Stimulated activated CD4-positive, alpha-beta T cell treated with anti-CD3 and anti-CD28 coated beads, Interleukin-1b, Interleukin-23, amount 100 ng/mL, for 1 hour (primary cell): ENCODE measurements at places on chromosomes 6 and 20.

DNA sequence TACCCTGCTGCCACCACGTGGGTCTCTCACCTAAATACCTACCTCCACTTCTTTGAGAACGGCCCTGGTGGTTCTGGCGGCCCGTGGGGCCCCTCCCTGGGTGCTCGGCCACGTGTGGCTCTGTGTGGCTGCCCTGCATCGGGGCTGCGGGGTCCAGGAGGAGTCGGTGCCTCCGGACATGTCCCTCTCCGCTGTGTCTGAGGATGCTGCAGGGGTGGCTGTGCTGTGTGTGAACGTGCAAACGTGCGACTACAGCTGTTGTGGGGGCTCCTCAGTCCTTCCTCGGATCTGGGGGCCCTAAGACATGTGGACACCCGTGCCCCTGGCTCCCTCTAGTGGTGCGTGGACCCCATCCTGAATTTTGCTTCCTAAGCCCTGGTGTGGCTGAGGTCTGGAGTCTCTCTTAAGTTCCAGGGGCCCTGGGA, 691.8 kb downstream of the QKI start:
- no peak for DNase-seq

- no peak for DNase-seq
These were observed 74.1 kb downstream of the HFE start for GRCh38 chr6:26161322-26161721.

DNA sequence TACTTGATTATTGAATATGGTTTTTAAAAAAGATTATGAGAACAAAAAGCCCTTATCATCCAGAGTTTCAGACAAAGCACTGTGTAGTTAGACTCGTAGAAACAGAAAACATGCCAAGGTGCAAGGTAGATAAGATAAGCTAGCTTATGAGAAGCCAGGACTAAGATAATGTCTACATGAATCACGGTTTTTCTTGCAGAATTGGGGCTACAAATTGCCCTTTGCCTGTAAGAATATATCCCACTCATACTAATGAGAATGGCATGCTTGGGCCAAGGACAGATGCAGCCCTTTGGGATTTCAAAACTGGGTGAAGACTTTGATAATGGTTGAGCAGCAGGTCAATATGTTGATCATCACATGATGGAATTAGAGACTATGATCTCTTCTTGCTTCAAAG, 165.3 kb upstream of the PREP start:
- no peak for DNase-seq

DNA sequence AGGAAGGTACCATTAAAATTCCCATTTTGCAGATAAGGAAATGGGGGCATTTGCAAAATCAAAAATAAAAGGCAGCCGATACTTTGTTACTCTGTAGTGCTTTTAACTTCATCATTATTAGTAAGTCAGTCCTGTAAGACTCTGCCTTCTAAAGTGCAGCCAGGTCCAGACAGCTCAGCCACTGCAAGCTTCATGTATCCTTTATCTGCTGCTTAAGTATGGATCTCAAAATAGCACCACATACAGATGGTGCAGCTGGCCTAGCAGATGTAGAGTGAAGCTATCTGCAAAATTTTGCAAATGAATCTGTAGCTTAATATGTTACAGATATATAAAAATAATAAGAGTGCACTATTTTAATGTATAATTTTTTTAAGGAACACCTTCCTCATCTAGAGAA, 53.4 kb downstream of the NUS1 start:
- no peak for DNase-seq

DNA sequence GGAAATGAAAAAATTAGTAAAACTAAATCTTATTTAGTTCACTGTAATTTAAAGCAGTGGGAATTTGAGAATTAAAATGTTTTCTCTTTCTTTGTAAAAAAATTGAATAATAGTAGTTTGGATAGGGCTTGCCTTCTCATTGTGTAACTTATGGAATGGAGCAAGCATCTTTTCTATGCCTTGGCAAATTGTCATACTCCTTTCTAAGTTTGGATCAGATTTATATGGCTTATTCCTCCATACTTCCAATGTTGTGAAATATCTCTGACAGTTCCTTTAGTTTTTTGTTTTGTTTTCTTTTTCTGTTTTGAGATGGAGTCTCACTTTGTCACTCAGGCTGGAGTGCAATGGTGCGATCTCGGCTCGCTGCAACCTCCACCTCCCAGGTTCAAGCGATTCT, 176.4 kb downstream of the SAMD5 start:
- DNase-seq: no peak

GRCh38 chr20:62425281-62426058, 1.9 kb downstream of the RBBP8NL start:
- no peak for DNase-seq

- no peak for DNase-seq
These were observed 187.8 kb upstream of the JAG1 start for GRCh38 chr20:10861619-10862018.

DNA sequence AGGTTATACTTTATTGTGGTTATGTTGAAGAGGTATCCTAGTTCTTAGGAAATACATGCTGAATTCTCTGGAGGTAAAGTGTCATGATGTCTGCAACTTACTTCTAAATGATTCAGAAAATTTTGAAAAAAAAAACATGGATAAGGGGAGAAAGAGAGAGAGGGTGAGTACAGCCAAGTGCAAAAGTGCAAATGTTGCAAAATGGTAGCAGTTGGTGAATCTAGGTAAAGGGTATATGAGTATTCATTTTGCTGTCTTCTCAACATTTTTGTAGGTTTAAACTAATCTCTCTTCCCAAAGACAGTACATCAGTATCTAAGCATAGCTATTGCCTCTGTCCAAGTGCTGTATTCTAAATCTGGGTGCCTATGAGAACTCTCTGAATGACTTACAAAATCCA, 579.4 kb upstream of the CHD6 start:
- no peak for DNase-seq

GRCh38 chr6:50962213-50962759, 143.6 kb downstream of the TFAP2B start:
- no peak for DNase-seq

DNA sequence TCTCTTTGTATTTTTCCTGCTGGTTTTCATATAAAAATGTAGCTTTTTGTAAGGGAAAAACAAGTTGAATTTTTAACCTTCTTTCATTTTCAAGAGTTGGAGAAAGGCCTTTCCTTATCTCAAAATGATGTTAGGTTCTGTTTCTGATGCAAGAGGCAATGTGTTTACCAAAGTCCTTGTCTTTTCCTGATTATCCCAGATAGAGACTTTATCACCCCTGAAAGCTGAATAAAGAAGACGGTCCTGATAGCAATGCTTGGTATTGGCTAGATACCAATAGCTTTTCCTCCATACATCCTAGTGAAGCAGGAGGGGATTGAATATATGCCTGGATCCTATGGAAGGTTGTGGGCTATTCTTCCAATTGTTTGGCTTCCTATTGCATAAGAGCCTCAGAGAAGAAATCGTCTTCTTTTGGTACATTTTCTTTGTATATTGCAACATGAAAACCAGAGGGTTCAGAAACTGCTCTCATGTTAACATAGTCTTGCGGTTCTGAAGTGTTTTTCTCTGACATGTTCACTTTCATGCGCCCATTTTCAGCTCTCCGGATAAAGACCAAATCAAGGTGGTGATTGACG, 5.5 kb downstream of the PNLDC1 start:
- no peak for DNase-seq

- DNase-seq: no peak
These were observed 171.5 kb downstream of the CDKAL1 start for GRCh38 chr6:20705741-20706140.

DNA sequence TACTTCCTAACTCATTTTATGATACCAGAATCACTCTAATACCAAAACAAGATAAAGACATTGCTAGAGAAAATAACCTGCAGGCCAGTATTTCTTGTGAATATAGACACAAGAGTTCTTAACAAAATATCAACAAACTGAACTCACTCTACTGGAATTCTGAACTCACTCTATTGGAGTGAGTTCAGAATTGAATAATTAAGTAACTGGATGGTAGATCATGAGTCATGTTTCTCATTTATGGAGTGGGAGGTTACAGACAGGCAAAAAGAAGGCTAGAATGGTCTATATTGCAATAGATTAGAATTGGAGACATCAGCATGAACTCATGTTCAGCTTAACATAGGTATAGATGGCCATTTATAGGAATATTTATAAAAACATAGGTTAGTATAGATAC, 26.6 kb upstream of the C6orf58 start:
- no peak for DNase-seq

DNA sequence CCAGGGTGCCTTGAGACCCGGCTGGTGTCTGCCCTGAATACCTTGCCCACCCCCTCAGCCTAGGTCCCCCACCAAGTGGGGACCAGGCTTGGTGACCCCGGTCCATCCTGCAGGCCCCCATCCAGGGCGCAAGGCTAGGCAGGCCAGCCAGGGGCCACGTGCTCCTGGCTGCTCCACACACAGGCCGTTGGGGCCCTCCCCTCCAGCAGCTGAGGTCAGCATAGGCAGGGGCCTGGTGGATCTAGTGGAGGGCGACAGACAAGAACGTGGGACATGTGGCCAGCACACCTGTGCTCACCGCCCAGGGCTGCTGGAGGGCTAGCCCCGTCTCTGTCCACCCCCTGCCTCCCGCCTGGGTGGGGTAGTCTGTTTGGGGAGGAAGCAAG, 7.5 kb upstream of the HRH3 start:
- no peak for DNase-seq

- no peak for DNase-seq
These were observed 408.4 kb downstream of the MAFB start for GRCh38 chr20:40280616-40281015.

- DNase-seq: no peak
These were observed 23.5 kb downstream of the MAPK14 start for GRCh38 chr6:36050947-36051710.

DNA sequence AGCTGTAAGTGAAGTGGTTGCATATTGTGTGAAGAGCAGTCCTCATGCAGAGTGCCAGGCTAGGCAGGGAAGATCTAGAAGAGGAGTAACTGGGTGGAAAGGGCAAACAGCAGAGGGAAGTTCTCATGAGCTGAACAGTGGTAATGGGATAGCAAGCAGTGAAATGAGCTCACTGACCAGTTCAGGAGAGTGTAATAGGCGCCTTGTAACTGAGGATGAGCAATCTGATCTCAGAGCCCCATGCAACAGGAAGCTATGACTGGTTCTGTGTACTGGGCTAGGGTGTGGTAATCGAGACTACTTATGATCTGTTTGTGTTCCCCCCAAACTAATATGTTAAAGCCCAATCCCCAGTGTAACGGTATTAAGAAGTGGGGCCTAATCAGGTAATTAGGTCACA, 98.6 kb downstream of the RFX6 start:
- no peak for DNase-seq

GRCh38 chr20:64049060-64049877, at the start of gene SOX18:
Gene SOX18 (minus strand): TSS chr20:64049639. CDS start chr20:64049516, 123 bp downstream.
- DNase-seq: no peak

DNA sequence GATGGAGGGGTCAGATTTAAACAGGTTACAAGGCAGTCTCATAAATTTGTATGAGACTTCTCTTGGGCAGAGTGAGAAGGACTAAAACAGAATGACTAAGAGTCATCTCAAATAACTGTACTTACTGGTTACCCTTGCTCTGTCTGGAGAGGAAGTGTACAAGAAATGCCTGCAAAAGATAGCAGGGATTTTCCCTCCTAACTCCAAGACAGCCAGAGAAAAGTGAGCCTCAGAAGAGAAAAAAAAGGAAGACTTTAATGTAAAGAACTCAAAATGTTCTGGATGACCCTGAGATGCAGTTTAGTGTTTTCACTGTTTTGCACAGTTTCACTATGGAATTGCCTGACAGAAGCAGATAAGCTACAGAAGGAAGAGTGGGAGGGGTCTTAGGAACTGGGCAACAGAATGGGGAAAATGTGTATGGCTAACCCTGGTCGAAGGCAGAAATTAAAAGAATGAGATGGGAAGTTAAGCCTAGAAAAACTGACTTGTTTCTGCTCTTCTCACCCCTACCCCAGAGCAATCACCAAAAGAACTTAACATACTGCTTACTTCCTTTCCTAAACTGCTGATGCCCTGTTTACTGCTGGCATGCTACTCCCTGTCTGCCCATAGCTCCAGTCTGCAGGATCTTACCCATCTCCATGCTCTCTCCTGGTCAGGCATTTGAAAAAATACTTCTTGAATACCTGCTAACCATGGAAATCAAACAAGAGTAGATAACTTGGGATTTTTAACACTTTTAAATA, 98.1 kb upstream of the MARCKS start:
- DNase-seq: no peak

- no peak for DNase-seq
These were observed 52.4 kb upstream of the LYRM2 start for GRCh38 chr6:89690944-89691324.

DNA sequence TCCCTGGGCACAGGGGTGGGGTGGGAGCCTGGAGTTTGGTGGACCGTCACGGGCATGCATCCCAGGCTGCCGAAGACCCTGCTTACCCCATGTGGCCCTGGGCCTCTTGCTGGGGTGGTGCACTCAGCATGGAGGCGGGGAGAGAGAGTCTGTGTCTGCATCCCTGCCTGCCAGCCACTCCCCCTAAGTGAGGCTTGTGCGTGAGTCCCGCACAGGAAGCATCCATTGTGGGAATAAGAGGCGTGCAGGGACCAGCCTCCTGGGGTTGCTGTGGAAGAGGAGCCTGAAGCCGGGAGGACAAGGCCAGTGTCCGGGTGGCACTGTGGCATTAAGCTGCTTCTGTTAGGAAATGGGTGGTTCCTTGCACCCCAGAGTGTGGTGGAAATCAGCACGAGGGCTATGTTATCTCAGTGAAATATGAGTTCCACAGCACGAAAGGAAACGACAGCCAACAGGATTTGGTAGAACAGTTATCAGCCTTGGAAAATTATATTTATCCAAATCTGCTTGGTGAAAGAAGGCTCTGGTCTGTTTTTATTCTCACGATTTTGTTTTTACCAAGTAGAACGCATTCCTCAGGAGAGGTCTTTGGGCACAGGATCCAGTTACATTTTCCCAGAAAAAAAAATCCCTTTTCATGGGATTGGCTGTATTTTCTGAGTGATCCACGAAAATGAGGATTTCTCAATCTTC, 35.7 kb downstream of the CDH4 start:
- DNase-seq: no peak

- no peak for DNase-seq
These were observed 167.4 kb downstream of the MBOAT1 start for GRCh38 chr6:20044883-20045282.

DNA sequence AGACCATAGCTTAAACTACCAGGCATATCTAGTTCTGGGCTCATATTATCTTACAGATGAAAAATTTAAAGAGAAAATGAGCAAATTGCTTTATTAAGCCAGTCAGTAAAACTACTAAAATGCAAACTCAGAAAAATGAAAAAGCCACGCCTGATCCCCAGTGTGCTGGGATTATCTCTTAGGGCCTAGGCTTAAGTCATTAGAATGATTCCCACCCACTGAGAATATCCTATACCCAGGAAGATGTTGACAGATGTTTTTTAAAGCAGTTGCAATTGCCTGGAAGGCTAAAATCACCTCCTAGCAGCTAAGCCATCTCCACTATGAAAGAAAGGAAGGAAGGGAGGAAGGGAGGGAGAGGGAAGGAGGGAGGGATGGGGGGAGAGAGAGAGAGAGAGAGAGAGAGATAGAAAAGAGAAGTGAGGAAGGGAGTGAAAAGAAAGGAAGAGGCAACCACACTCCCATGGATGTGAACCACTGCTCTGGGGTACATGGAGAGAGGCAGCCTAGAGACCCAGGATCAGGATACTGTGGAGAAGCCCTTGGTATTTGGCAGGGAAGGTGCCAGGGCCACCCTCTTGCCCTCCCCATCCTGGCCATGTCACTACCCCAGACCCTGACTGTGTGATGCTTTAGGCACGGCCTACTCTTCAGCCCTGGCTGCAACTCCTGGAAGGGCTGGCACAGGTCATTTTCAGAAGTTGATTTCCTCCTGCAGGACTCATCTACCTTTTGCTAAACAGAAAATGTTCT, 21.9 kb downstream of the NEDD9 start:
- DNase-seq: no peak

- DNase-seq: no peak
These were observed 61.3 kb downstream of the EFCAB8 start for GRCh38 chr20:32920066-32920465.
